ENCODE measurements at places on chromosomes 3 and 15.
A peak's percentile ranks its signal among the peaks of the same experiment; 100 is the strongest.

GRCh38 chr3:131033480-131034080 is 6.9 kb downstream of the NEK11 start:
- no peak for DNase-seq

GRCh38 chr3:157631478-157631877 is 128.3 kb upstream of the VEPH1 start:
- DNase-seq = no peak

- no peak for DNase-seq
These were observed 255.5 kb downstream of the UACA start for GRCh38 chr15:70507772-70508371.

DNA sequence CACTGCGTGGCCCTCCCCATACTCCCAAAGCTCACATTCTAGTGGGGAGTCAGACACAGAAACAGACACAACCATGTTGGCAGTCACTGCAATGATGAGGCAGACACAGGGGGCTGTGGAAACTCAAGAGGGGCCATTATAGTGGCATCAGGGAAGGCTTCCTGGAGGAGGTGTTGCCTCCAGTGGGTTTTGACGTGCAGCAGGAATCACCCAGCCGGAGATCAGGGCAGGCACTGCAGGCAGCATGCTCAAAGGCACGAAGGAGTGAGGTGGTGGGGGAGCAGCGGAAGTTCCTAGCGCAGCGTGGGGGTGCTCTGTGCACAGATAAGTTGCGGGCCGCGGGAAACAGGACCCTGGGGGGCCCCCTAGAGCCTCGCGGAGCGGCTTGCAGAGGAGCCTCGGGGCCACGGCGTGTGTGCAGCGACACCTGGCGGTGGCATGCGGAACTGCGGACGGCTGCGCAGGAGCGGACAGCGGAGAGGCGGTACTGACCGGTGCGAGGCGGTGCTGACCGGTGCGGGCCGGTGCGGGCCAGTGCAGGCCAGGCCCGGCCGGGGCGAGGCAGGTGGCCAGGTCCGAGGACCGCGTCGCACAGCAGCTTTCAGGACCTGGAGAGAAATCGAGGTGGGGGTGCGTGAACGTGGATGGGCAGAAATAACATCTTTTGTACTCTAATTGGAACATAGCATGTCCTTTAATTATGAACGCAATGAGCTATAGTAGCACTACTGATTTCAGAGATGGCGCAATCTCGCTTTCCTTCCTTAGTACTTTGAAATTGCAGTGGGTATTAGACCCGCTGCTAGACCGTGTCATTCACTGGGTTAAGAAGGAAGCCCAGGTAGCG is 101.5 kb downstream of the FBLN2 start:
- DNase-seq = peak; percentile 84

- DNase-seq = peak; percentile 30
These were observed 141.8 kb downstream of the EEFSEC start for GRCh38 chr3:128294999-128295468.

Measured in activated T-cell treated with anti-CD3 and anti-CD28 coated beads, Interleukin-2, amount 50 U/mL, for 1 hour (primary cell).